ENCODE measurements at places on chromosomes 3 and 15.

GRCh38 chr3:78867409-78868372 is 900.1 kb downstream of the ROBO1 start:
- no peak for DNase-seq

- peak; percentile 13 for DNase-seq
These were observed 829 bp upstream of the SKIL start for GRCh38 chr3:170356596-170357175.

GRCh38 chr15:44722011-44722410 is 10.7 kb downstream of the B2M start:
- no peak for DNase-seq

GRCh38 chr3:110944782-110945181 is 126.8 kb upstream of the NECTIN3 start:
- DNase-seq = no peak

- DNase-seq = no peak
These were observed 18.5 kb downstream of the ULK4 start for GRCh38 chr3:41943311-41943843.

DNA sequence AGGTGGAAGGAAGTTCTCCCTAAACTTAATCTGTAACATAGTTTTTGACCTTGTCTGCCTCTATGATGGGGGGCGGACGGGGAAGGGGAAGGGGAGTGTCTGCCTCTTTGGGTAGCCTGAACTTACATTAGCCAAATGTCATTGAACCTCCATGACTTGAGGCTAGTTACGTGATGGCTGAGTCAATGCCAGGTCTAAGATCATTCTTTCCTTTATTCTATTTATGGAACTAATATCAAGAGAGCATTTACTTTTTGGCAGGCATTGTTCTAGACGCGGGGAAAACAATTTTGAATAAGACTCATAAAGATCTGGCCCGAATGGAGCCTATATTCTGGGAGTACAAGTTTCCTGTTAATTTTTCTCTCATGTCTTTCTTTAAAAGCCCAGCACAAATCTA is 340.7 kb upstream of the C2CD4B start:
- DNase-seq = no peak

GRCh38 chr3:62134061-62134496 is 239.3 kb downstream of the FEZF2 start:
- no peak for DNase-seq

GRCh38 chr15:68479870-68480269 is 47.9 kb upstream of the ITGA11 start:
- no peak for DNase-seq

DNA sequence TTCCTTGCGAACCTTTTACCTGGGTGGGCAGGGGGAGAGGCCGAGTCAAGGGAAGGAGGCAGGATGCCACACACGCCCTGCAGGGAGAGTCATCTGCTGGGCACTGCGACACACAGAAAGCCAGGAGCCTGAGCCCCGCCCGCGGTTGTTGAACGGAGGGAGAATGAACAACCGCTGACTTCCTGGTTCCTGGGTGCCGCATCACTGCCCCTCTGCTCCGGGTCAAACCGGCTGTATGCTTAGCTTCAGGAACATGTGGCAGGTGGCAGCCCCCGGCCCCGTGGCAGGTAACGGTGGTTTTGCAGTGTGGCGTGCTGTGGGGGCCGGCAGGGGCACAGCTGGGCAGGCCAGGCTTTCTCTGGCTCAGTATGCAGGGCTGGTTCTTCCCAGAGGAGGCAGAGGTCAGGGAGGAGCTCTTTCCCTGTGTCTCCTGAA is 33.4 kb downstream of the APBA2 start:
- peak; percentile 18 for DNase-seq

- DNase-seq = no peak
These were observed 25.7 kb downstream of the ACKR4 start for GRCh38 chr3:132622761-132623160.

DNA sequence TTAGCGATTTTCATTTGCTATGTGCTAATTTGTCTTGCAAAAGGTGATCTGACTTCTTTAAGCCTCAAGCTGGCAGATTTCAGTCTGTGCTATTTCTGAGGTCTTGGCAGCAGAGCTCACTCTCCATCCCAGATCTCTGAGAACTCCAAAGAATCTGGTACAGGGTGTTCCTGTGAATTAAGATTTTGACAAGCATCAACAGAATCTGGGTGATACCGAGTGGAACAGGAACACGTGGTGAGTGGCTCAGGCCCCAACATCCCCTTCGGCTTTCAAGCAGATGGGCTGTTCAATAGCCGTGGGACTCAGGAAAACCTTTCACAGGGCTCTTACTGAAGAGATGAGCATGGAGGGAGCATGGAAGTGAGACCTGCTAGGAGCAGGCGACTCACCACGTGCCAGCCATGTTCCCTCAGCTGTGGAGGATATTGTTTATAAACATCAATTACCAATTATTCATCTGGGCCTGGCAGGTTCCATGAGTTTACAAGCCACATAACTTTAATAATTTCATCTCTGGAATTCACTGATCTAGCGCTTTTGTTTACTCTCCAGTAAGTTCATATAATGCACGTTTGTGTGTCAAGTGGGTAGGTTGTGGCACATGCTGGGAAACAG is 103.4 kb upstream of the SELENOK start:
- no peak for DNase-seq

DNA sequence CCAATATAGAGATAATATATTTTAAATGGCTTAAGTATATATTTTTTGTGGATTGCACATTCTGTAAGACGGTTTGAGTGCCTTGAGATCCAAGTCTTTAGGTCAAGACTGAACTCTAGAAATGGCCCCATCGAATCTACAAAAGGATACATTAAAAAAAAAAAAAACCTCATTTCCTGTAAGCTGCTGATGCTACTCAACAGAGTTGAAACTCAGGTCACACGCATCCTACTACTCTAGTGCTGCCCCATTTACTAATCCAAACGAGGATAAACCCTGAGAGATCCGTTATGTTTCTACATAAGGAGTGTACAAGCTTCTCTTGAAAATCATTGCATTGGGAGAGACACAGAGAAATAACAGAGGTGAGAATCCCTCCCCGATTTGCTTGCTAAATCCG is 187.3 kb downstream of the TIGIT start:
- DNase-seq = no peak

DNA sequence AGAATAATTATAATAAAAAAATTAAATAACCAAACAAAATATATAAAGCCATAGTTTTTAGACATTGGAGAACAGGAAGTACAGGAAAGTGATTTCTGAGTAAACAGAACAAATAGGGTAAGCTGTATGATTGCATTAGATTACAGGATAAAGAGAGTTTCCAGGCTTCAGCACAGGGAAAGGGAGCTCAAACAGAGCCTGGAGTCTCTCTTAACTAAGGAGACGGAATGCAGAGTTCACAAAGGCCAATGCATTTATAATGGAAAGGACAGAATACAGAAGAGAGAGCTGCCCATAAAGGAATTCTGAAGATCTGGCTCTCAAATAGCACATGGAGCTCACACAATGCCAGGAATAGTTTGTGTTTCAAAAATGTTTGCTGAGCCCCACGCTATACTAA is 42.0 kb upstream of the OTOL1 start:
- DNase-seq = no peak

DNA sequence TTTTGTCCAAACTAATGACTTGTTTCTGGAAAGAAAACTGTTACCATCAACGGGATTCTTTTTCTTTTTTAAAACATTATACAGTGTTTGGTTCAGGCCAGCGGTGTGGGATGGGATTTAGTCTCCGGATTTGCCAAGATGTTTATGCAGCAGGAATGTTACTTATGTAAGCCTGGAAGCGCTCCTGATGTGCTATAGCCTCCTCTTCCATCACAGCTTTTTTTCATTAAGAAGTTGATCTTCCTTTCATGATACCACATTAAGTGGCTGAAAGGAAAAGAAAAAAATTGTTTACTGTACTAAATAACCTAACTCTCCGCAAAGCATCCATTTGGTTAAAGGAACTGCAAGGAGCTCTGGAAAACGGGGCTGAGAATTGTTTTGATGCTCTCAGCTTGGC is 120.5 kb upstream of the ALDH1A3 start:
- no peak for DNase-seq

DNA sequence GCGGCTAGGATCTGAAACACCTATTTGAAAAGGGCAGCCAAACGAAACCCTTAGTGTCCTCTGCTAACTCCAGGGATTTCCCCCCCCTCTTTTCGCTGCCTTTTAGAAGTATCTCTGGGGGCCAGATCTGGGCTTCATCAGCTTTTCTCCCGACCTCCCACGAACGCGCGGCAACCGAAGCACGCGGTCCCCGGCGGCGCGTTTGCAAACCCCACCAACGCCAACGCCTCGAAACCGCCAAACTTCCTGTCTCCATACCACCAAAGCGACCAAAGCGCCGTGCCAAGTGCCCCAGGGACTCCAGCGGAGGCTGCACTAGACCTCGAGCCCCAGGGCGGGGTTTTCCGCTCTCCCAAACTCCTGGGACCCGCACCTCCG is 155.8 kb upstream of the FRMD4B start:
- DNase-seq = no peak

DNA sequence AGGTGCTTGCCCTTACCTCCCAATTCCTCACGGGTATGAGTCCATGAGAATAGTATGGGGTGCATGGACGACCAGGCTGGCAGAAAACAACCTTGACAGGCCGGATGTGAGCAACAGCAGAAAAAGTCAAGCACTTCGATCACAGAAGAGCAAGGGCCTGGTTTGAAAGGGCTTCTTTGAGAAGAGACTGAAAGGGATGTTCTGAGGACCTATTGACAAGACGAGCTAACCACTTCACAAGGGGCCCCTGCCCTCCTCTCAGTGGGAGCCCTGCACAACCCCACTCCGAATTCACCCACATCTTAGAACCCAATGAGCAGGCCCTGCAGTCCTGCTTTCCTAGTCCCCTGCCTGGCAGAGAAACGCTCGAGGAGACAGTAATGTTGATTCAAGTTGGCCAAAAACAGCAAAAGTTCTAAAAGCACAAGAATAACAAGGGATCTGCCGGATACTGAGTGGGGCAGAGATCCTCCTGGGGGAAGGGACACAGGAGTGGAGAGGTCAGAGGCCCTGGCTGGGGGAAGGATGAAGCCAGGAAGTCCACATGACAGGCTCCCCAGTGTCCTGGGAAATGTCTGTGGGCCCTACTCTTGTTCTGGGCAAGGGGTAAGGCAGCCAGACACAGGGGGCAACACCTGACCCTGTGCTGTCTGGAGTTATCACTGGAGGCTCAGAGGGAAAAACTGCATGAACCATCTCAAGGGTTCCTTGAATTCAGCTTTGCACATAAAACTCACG is 14.8 kb upstream of the CX3CR1 start:
- DNase-seq = no peak

GRCh38 chr15:37586976-37587375 is 347.5 kb upstream of the TMCO5A start:
- no peak for DNase-seq

DNA sequence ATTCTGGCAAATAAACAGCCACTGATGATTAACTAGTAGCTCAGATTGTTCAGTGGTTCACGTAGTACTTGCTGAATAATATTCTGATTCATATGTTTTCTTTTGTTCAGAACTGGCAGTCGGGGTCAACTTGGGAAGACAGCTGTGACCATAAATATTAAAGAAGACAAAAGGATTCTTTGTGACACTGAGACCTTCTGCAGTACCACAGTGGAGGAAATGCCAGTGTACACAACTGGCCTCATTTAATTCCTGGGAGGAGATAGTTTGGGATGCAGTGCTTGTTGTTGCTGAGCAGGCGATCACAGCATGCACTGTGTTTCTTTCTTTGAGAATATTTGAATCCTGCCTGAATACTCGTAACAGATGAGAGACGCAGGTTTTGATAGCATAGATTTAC is 26.7 kb upstream of the MCF2L2 start:
- DNase-seq = no peak

GRCh38 chr3:3119393-3119851 is 7.3 kb upstream of the TRNT1 start:
- no peak for DNase-seq

- no peak for DNase-seq
These were observed 55.4 kb downstream of the EOMES start for GRCh38 chr3:27666708-27667107.

- no peak for DNase-seq
These were observed 1469.4 kb upstream of the GBE1 start for GRCh38 chr3:83230841-83231240.

- no peak for DNase-seq
These were observed 3.2 kb upstream of the FSIP1 start for GRCh38 chr15:39785841-39786240.

DNA sequence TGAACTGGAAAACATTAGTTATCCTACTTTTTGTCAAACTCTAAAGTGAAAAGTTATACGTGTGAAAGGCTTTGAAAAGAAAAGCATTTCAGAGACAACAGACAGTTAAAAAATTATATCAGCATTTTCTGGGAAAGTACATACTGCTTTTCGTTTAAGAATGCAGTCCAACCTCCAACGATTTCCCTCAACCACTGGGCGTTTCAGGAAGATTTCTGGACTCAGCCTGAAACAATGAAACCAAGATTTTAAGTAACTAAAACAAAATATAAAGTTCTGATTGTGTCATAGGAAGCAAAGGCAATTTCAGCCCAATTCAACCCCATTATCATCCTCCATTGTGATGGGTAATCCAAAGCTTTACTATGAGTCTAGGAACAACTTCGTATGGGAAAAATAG is 110.7 kb downstream of the PLD1 start:
- no peak for DNase-seq
